ENCODE measurements at places on chromosomes 3 and 15.
A peak's percentile ranks its signal among the peaks of the same experiment; 100 is the strongest.

DNA sequence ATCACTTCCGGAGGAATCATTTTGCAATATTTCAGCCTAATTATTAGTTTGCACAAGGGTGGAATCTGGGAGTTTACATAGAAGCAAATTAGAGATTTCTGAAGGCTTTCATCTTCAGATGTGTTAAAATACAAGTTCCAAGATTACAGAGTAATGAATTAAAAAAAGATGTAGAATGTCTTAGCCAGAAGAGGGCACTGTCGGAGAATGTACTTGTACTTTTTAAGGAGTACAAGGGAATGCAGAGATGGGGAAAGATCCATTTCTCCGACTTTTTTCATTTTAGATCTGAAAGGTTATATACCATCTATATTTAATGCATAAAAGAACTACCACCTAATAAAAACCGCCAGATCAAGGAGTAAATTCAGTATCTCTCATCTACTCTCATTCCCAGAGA, 43.1 kb upstream of the WDR5B start:
- no peak for DNase-seq

DNA sequence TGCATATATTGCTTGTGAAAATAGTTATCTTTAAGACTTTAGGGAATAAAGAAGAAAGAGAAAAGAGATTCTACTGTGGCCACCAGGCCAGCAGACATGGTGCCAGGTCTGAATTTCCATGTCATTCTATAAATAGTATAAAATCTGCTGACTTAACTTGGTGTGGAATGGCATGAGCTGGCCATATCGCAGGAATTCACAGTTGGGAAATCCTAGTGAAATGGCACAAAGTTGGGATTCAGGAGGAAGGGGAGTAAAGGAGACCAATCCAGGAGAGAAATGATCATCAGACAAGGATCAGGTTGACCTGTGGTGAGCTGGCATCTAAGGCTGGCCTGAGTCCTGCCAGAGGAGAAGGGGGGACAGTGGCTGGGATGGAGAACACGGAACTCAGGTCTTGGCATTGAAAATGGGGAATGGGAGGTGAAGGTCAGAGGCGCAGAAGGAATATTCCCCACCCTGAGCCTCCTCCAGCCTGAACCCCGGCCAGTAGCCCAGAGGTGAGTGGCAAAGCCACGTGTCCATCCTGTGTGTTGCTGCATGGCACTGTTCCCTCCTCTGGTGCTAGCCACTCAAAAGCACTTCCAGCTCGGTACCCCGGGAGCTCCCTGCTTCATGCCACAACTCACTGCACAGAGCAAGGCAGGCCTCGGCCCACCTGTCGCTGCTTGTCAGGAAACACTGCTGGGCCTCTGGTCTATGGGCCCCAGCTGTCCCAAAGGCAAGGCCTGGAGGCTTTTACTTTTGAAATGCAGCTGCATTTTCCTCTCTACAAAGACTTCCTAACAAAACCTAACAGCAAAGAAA, 51.4 kb downstream of the SSUH2 start:
- DNase-seq = no peak

- DNase-seq = no peak
Observed at GRCh38 chr15:86336051-86336788, 256.5 kb downstream of the AGBL1 start.

GRCh38 chr15:42404461-42405235, 45.3 kb downstream of the CAPN3 start:
- no peak for DNase-seq

- DNase-seq = no peak
Observed at GRCh38 chr3:189726277-189726676, 95.1 kb downstream of the TP63 start.

DNA sequence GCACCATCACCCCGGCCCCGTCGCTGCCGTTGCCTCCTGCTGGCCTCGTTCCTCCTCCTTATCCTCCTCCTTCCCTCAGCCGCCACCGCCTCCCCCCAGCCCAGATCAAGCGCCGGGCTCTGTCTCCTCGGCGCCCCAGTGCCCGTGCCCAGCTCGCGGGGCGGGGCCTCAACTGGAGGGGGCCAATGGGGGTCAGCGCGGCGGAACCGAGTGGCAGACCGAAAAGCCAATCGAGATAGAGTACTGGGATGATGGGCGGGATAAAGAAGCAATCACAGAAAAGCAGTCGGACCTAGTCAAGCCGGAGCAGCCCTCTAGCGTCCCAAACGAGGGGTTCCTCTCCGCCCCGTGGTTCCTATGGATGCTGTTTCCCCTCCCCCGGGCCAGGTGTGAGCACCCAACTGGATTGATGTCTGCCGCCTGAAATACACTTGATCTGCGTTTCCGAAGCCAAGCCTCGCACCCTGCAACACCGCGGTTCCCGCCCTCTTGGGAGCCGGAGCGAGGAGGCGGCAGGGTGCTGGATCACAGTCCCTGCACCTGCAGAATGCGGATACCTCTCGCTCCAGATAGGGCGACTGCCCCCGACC, at the start of gene FRMD5:
Gene FRMD5, minus strand, starts transcription at position 121 of the 590 bp plus-strand sequence.
- DNase-seq = peak; percentile 79

DNA sequence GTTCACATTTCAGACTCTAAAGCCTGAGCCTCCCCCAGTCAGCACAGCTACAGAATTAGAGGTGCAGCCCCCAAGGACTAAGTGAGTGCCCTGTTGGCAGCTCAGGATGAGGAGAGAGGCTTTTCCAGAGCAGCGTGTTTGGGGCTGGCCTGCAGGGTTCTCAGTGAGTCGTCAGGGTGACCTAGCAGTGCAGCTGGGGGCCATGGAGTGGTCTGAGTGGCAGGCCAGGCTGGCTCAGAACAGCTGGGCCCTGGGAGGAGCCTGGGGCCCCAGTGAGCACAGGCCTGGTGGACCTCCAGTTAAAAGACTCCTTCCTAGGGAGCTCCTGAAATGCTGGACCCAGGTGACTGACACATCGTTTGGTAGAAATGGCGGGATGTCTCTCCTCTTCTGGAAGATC, 108.3 kb downstream of the SLC49A4 start:
- no peak for DNase-seq

DNA sequence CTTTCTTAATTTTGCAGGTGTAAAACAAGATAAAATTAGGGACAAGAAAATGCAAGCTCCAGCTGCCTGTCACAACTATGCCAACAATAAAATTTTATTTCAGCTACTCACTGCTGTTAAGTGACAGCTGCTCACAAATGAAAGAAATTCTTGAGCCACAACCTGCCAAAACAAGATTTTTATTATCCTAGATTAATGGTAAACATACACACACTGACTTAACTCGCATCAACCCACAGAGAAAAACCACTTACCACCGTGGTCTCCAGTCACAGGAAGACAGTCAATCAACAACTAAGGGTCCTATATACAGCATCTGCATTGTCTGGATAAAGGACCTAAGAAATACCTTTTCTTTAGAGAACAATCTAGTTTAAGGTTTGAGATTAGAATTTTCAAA, 31.3 kb downstream of the EFL1 start:
- DNase-seq = no peak

DNA sequence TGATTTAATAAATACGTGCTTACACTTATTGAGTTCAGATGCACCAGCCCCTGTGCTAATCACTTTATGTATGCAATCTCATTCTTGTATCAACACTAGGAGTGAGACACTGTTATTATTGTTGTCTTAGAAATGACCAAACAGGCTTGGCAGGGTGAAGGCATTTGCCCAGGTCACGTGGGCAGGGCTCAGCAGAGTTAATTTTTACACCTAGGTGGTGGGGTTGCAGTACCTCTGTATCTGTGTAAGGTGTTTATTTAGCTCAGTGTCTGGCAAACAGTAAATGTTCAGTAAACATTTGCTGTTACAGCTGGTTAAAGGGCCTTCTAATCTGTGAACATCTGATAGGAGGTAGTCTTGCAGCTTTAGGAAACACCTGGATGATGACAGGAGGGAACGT, 200.0 kb downstream of the CACNA2D3 start:
- DNase-seq = no peak

DNA sequence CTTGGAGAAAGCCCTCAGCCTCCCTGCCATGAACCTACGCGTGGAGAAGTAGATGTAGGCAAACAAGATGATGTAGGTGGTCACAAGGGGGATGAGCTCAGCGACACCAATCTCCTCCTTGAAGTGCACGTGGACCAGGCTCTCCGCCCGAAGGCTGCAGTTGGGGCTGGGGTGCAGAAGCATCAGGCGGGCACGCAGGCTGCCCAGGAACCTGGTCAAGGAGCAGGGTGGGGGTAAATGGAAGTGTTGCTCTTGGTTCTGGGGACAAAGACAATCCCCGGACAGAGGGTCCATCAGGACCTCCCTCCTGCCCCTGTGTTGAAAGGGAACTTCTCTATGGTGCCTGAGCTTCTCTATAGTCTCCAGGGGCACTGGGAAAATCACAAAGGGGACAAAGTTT, 45.1 kb downstream of the PTPN23 start:
- no peak for DNase-seq

DNA sequence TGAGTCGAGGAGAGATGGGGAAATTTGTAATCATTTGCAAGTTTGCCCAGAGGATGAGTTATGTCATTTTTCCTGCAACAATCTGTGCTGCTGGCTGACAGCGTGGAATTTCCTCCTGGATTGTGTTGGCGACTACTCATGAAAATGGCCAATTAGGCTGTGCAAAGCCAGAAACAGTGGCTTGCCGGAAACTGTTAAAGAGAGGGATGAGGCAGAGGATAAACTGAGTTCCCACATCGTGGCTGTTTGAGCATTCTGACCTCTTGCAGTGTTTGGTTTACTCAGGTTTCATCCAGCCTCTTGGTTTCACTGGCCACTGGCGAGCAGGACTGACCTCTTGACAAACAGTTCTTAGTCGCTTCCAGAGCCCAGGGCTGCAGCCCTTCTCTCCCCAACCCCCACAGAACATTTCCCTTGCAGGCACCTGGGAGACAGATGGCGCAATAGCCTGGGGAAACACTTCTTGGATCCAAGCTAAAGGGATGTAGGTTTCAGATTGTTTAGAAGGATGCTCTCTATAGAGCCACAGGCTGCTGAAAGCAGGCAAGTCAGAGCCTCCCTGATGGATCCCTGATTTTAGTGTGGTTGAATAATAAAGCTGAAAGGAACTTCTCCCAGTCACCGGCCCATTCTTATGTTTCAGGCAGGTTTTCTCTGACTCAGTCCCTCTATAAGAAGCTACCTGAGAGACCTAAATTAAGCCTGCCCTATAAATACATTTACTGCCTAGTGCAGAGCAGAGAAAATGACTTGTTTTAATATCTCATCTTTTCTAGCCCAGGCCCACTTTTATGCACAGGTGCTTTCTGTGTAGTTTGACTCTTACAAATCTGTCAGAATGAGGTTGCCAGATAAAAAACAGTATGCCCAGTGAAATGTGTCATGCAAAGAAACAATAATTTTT, 92.8 kb upstream of the UBE2E1 start:
- DNase-seq = no peak

- DNase-seq = no peak
Observed at GRCh38 chr3:37736624-37737023, 125.1 kb upstream of the CTDSPL start.

DNA sequence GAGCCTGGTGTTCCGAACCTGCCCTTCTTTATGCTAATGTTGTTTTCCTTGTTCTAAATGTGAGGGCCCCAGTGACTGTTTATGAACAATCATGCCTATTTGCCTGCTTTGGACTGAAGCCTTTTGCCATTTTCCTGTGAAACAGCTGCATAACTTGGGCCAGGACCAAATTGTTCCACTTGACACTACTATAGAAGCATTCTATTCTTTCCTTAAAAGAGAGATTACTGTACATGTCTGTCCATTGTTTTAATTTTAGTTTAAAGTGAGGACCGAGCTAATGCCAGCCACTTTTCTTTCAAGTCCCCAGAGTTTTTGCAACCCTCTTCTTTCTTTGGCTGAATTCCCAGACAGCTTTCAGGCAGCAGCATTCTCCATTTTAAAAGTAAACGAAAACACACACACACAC, 980.3 kb downstream of the CADM2 start:
- DNase-seq = no peak

GRCh38 chr3:112247900-112248299, 46.1 kb downstream of the SLC9C1 start:
- DNase-seq = no peak

DNA sequence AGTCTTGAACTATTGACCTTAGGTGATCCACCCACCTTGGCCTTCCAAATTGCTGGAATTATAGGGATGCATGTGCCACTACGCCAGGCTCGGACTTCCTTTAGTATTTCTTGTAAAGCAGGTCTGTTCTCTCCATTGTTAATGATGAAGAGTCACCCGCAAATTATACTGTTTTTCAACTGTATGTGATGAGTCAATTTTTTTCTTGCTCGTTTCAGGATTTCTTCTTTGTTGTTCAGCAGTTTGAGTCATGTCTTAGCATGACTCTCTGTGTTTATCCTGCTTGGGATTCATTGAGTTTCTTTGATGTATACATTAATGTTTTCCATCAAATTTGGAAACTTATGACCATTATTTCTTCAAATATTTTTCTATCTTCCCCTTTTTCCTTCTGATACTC, 28.9 kb downstream of the GRAMD1C start:
- no peak for DNase-seq

DNA sequence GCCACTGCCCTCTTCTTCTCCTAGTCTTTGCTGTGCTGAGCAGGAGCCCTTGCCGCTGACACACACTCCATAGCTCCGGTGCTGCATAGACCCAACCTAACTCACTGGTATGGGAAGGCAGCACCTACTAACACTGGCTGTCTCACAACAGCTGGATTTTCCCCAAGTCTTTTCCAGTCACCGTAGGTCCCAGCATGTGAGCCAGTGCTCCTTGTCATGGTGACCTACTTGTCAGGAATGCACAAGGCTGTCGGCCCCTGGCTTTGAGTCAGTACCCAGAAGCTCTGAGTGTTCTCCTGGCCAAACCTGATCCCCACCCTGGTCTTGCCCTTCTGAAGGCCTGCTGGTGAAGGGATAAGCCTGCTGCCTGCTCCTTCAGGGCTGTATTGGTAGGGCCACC, 25.7 kb downstream of the AMOTL2 start:
- no peak for DNase-seq

DNA sequence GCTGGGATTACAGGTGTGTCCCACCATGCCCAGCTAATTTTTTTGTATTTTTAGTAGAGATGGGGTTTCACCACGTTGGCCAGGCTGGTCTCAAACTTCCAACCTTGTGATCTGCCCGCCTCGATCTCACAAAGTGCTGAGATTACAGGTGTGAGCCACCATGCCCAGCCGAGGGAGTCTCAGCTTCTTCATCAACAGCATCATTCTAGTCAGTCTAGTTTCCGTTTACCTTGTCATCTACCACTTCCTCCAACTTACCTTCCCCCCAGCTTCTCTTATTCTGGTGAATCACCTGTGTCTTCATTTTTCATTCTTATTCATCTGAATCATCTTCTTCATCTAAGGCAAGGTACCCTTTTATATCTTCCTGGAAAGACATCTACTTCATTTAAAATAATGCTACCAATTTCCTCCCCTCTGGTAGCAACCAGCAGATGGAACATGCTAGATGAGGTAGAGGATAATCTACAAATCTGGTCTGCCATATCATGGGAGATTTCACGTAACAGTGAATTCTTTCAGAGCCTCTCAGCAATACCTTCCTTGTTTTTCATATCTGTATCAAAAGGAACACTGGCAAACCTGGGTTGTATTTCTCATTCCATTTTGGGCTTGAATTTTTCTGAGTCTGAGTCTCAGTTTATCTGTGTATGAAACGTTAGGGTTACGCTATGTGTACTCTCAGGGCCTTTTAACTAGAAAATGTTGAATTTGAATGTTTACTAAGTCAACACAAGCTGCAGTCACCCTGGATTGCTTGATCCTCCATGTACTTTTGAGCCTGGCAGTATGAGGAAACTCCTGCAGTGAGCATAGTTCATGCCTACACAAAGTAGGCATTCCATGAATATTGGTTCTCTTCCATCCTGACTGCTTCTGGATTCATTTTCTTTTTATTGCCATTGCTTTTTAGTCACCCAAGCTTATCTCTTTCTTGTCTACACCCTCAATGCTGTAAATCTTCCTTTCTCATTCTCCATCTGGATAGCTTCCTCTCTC, 16.8 kb downstream of the LPP start:
- no peak for DNase-seq

Data from activated effector memory CD4-positive, alpha-beta T cell treated with Interleukin-2 at 50 U/mL for 16 hours (primary cell).